Stimulated activated CD4-positive, alpha-beta T cell treated with anti-CD3 and anti-CD28 coated beads, Interleukin-12 subunit alpha, Interleukin-12 subunit beta, amount 100 ng/mL, for 4 hours (primary cell): ENCODE measurements at places on chromosomes 4 and X.

DNA sequence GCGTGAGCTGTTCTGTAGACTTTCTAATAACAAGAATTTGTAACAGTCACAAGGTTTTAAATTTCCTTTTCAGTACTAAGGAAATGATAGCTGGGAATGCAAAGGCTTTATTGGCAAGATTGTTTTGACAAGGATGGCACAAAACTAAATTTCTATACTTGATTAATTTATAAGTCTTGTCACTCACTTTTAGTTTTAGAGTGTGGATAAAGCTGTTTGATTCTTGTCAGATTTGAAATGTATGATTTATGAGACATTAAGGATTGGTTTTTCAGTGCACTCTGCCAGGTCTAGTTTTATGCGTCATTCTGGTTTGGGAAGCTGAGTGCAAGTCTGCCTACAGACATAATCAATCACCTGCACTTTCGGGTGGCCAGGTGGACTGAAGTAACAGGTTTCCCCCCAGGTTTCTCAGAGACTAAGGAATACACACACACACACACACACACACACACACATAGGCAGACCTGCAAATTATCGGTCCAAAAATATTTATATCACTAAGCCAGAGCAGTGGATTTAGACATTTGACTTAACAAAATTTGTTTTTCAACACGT lies 9.3 kb downstream of the FHL1 start:
- no peak for DNase-seq

GRCh38 chr4:176475067-176475466 lies 155.3 kb downstream of the SPCS3 start:
- no peak for DNase-seq

- DNase-seq: no peak
These were observed 239.0 kb upstream of the HTR2C start for GRCh38 chrX:114344756-114345349.

GRCh38 chr4:100823993-100824323 lies 306.1 kb upstream of the EMCN start:
- DNase-seq: no peak

DNA sequence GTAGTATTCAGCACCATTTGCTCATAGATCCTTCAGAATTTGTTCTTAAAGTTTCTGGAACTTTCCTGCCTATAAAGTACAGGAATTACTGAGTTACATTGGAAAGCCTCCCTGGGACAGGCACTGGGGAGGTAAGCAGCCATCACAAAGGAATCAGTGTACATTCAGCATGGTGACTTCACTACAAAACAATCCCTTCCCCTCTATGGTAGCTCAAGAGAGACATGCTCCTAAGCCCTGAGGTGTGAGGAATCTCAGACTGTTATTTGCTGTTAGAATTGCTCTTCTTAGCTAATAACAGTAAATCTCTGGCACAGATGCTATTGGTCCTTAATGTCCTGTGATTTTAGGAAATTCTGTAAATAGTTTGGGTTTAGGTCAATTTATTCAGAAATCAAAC lies 1898.0 kb upstream of the PCDH7 start:
- DNase-seq: no peak

DNA sequence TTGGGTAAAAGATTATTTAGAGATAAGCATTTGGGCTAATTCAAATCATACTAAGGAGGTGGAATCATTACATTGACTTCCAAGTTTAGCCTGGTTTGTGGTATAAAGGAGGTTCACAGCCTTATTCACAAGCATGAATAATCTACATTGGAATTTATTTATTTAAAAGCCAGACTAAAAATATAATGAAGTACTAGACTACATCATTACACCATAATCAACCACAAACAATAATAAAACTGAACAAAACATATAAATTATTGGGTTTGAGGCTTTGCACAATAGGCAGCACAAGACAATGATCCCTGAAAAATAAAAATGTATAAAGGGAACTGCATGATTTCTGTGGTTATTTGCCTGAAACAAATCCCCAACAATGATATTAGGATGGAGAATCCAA lies 314.0 kb downstream of the GBA3 start:
- no peak for DNase-seq

DNA sequence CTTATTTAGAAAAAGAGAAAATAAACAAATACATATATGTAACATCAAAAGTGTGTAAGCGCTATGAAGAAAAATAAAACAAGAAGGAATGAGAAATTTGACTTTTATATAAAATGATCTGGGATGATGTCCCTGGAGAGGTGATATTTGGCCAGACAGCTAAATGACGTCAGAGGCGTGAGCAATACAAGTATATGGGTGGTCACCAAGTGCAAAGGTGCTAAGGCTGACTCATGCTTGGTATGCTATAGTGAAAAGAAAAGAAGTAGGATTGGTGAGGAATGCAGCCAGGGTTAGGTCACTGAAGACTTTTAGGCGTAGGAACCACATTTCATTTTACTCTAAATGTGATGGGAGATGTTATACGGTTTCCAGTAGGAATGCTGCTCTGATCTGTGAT lies 1049.1 kb upstream of the TENM3 start:
- DNase-seq: no peak

GRCh38 chr4:102553982-102554381 lies 52.8 kb downstream of the NFKB1 start:
- DNase-seq: no peak

- DNase-seq: no peak
These were observed 7.6 kb upstream of the PCDH19 start for GRCh38 chrX:100417681-100418080.

DNA sequence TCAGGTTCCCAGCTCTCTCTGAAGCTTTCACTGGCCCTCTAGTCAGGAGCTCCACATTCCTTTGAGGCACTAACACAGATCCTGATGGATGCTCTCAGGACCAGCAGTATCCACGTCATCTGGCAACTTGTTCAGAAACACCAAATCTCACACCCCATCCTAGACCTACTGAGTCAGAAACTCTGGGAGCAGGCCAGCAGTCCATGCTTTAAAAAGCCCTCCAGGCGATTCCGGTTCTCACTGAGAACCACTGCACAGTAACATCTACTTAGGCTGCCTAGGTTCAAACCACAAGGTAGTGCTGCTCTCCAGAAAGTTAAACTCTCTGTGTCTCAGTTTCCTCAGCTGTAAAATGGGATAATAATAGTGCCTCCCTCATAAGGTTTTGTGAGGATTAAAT lies 55.3 kb downstream of the CCDC158 start:
- no peak for DNase-seq

DNA sequence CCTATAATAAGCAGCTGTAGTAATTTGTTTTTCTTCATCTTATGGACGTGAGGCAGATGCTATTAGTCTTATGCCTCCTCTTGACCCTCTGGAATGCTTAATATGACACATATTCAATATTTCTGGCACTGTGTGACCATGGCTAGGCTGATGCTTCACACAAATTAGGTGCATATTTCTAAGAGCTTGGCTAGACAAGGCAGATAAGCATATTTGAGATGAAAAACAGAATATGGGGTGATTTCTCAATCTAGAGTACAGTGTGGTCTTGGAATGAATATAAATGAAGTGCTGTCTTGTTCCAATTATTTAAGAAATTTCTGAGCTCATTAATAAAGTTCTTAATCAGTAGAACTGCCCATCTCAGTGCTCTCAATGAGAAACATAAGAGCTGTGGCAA lies 156.2 kb downstream of the NPNT start:
- DNase-seq: no peak

GRCh38 chr4:1543561-1543960 lies 137.3 kb upstream of the NKX1-1 start:
- no peak for DNase-seq

DNA sequence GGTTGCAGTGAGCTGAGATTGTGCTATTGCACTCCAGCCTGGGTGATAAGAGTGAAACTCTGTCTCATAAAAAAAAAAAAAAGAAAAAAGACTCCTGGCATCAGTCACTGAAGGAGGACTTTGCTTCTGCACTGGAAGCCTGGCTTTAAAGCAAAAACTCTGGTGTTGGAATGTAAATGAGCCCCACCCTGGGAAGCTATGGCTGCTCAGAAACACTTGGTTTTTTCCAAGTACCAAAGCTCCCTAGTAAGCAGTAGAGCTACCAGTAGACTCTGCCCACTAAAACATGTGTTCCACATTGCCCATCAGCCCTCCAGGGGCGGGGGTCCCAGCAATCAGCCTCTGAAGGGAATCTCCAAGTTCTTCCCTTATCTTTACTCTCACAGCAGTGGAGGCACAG lies 154.4 kb downstream of the SHROOM3 start:
- DNase-seq: no peak

- DNase-seq: no peak
These were observed 219.8 kb upstream of the FAT1 start for GRCh38 chr4:186943411-186943810.

DNA sequence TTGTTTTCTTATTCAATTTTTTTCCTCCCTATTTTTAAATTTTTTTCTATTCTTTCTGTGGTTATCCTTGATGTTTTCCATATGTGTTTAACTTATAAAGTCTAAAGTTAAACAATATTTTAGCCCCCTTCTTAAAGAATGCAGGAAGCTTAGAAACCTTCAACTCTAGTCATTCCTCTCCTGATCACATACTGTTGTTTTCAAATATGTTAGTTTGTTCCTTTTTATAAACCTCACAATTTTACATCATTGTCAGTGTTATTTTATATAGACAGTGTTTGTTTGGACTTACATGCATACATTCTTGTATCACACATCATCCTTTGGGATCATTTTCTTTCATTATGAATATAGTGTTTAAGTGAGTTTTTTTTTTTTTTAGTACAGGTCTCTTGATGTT lies 31.6 kb downstream of the KANTR start:
- DNase-seq: no peak

DNA sequence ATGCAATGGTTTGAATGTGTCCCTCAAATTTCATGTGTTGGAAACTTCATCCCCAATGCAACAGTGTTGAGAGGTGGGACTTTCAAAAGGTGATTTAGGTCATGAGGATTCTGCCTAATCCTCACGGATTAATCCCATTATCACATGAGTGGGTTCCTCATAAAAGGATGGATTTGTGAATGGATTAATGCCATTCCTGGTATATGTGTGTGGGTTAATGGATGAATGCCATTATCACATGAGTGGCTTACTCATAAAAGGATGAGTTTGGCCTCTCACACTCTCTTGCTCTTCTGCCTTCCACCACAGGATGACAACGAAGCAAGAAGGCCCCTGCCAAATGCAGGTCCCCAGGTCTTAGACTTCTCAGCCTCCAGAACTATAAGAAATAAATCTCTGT lies 30.5 kb upstream of the NEUROG2 start:
- DNase-seq: no peak

DNA sequence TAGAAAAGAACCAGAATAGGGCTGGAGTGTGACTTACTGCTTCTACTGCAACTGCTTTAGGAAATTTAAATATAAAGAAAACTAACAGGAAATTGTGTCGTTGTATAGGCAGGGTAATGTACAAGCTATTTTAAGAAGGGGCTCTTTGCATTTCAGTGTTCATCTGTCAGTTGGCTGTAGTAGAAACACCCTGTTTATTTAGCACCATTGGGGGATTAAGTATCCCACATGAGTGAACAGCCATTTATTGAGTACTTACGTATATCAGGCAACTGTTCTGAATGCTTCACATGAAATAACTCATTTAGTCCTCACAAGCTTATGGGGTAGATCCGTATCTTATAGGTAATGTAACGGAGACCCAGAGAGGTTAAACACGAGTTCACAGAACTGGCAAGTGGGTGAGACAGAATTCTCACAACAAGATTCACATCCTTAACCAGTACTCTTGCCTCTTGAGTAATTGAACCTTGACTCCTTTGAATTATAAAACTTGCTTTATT lies 23.9 kb downstream of the STIM2 start:
- no peak for DNase-seq
